Urothelium cell line (cell line): ENCODE measurements at places on chromosomes 1 and 21.

DNA sequence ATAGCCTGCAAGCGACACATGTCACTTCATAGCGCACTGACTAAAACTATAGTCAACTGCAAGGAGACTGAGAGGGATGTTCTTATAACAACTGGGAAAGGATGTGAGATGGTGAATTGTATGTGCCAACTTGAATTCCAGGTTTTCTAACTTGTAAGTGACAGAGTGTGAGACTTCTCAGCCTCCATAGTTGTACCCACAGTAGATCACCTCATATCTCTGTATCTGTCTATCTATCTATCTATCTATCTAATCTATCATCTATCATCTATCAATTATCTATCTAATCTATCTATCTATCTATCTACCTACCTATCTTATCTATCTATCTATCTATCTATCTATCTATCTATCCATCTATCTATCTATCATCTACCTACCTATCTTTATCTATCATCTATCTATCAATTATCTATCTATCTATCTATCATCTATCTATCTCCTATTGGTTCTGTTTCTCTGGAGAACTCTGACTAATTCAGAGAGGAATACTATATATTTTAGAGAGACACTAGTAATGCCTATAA, 162.3 kb downstream of the CTH start:
- no peak for DNase-seq

DNA sequence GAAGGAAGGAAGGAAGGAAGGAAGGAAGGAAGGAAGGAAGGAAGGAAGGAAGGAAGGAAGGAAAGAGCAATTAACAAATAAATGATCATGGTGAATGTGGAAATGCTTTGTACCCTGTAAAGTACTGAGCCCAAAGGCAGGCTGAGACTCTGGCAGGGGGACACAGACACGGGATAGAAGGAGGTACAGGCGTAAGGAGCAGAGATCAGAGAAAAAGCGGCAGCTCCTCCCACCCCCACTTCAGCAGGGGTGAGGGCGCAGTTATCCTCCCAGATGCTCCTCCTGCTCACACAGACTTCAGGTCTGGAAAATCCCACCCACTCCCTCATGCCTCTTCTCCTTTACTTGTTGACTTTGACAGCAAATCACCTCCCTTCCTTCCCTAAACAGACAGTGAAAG, 464.5 kb downstream of the MATN1 start:
- DNase-seq, result no peak

DNA sequence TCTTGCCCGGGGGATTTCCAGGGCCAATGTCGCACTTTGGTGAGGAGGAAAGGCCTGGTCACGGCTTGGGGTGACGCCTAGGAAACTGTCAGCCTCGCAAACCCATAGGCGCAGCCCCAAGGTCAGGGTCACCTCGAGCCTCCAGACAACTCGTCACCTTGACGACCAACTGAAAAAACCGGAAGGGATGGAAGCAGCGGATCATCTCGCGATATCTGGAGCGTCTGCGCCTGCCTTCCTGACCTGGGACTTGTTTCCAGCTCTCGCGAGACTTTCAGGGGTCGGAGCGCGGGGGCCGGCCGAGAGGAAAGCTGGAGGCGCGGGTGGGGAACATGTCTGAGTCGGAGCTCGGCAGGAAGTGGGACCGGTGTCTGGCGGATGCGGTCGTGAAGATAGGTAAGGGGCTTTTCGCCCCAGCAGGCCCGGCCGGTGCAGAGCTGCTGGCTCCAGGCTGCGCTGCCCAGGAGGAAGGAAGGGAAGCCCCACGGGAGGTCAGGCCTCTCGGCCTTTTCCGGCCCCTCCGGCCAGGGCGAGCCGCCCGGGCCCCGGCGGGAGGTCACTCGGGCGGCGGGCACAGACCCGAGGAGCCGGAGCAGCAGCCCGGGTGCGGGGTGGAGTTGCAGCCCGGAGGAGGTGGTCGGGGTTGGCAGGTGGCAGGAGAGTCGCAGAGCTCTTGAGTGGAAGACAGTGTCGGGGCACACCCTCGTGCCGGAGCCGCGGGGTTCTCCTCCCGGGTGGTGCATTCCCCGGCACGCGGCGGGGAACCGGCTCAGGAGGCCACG, 47.2 kb upstream of the NBL1 start:
- DNase-seq, result peak; percentile 98

- DNase-seq, result no peak
Measured at GRCh38 chr1:243258731-243259130, 2.9 kb downstream of the SDCCAG8 start.

- no peak for DNase-seq
Measured at GRCh38 chr1:192802406-192802805, 6.4 kb upstream of the RGS2 start.

DNA sequence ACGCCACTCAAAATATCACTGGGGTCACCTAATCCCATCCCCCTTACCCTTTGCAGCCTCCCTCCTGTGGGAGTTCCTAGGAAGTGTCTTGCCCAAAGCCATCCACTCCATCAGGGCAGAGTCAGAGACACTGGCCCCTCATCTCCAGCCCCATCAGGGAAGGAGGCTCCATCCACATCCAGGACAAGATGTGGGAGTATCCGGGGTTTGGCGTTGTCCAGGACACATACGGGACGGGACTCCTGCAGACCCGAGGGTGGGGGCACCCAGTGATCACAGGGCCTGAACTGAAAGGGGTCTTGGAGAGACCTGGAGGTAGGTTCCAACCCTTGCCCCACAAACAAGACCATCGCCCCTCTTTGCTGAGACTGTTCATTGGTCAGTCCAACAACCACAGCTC, 348.2 kb downstream of the MATN1 start:
- DNase-seq, result no peak

DNA sequence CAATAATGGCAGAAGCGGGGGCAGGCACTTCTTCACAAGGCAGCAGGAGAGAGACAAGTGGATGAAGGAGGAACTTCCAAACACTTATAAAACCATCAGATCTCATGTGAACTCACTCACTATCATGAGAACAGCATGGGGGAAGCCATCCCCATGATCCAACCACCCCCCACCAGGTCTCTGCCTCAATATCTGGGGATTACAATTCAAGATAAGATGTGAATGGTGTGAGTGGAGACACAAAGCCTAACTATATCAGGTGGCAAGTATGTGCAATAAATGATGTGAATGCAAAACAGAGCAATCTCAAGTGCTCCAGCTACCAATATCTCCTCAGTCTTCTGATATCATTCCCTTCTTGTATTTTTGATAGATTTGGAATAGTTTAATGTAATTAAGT, 12.4 kb downstream of the CFHR2 start:
- no peak for DNase-seq

GRCh38 chr1:30140566-30140965, 582.8 kb downstream of the MATN1 start:
- no peak for DNase-seq

- DNase-seq, result no peak
Measured at GRCh38 chr1:21926814-21927532, 10.1 kb downstream of the HSPG2 start.

GRCh38 chr1:15797614-15798390, 9.6 kb downstream of the UQCRHL start:
- peak; percentile 52 for DNase-seq

DNA sequence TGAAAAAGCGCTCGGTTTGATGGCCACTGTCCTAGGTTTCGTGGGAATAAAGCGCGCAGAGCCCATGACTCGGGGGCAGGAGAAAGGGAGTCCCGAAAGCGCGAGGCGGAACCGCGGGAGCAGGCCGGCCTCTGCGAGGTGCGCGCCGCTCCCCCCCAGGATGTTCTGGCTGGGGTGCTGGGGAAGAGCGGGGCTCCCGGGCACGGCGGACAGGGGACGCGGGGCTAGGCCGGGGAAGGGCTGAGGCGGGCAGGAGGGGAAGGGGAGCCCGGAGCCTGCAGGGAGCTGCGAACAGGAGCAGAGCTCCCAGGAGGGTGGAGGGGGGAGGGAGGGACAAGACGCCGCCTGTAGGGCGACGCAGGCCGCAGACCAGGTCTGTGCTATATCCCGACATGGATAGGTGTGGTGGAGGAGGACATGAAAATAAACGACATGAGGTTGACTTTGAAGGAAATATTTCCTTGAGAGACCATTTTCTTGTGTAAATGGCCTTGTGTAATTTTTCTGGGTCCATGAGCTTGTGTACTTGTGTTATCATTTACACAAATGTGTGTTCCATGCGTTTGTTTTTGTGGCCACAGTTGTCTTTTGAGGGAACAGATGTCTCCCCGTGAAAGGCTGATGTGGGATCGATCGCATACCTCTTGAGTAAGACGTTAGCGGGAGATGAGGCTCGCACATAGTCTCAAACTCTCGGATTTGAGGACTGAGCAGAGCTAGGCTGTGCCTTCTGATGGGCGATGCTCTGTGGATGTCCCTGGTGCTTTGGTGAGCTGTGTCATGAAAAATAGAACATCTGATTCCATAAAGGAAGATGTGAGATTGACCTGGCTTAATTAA, 1.3 kb downstream of the PCNT start:
- peak; percentile 68 for DNase-seq

GRCh38 chr1:205495237-205495823, 9.1 kb upstream of the CDK18 start:
- no peak for DNase-seq

DNA sequence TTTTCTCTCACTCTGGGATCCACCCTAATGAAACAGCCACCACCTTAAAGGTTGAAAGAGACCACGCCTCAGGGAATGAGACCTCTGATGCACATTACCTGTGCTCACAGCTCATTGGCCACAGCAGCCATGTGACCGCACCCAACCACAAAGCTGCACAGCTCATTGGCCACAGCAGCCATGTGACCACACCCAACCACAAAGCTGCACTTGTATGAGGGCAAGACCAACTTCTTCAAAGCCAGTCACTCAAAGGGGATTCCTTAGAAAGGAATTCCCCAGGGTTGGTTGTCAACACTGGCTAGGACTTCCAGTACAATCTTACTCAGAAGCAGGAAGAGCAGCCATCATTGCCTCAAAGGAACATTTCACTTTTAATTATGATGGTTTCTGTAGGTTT, 43.6 kb upstream of the PDE9A start:
- no peak for DNase-seq

- no peak for DNase-seq
Measured at GRCh38 chr1:234840253-234840652, 230.3 kb upstream of the IRF2BP2 start.

- no peak for DNase-seq
Measured at GRCh38 chr1:5836776-5837440, 155.3 kb downstream of the NPHP4 start.

DNA sequence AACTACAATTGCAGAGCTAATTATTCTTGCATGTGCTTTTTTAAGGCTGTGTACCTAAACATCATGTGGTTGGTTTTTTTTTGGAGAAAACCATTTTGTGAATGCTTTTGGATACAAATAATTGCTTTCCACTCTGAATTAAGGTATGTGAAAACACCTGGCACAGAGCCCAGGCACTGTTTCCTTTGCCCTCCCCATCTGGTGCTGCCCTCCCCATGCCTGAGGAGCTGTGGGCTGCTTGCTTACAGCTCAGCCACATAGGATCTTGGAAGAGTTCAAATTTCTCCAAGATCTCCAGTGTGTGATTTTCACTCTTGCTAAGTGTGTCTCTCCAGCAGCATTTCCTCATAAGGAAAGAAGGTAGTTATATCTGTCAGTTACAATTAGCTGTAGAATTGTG, 27.8 kb downstream of the DNM3 start:
- peak; percentile 25 for DNase-seq

DNA sequence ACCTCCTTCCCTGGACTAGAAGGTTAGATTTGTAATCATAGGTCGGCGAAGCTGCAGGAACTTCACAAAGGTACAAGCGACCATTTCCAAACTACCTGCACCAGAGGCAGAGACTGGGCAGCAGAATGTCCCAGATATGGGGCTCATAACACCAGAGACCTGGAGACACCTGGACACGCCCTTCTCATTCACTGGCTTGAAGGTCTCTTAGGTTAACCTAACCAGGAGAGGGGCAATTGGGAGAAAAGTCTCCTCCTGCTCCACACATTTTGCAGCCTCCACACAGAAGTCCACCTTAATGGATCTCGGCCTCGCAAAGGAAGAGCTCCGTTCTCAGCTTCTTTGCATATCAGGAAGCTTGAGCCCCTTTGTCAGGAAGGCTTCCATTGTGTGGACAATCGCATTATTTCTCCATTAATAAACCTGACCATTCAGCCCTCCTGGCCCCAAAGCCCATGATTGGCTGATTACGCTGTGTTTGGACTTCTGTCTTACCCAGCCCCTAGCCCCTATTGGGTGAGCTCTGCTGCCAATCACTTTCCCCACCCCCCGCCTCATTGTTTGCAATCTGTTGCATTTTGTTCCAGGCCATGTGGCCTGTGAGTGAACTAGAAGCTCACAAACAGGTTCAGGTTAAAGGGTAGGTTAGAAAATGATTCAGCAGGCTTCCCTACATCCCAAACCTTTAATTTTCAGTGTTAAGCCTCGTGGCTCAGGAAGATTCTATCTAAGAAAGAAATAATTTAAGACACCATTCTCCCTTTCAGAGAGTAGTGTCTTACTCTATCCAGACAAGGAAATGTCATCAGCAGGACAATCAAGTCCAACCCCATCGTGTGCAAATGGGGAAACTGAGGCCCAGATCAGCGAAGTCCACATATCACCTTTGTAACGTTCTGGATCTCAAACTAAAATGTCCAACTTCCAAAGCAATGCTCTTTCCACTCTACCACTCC, 2.8 kb downstream of the MYCL start:
- peak; percentile 61 for DNase-seq

DNA sequence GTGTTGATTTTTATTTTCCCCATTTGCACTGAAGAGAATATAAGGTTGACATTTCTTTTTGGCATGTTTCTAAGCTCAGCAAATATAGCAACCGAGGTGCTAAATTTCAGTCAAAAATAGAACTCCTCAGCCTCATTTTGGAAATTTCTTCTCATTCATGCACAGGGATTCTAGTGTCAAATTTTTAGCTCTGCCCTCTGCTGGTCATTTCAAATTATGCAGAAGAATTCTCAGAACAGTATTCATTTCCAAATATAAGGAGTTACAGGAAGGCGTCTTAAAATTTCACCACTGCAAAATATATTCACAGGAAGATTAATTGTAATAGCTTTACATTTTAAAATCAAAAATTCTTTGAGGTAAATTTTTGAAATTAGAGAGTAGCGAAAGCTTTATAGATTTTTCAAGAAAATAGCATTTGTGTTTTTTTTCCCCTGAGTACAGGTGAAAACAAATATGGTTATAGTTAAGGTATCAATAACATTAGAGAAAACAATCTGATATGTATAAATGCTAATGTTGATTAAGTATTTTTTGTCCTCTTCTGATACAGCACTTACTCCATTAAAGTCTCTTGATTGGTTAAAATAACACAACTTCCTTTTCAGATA, 57.9 kb downstream of the FMN2 start:
- DNase-seq, result peak; percentile 10

GRCh38 chr1:209565759-209566678, 17.5 kb upstream of the CAMK1G start:
- peak; percentile 83 for DNase-seq

GRCh38 chr1:6180268-6180706, at the start of gene CHD5:
TSS of gene CHD5 (minus strand) at chr1:6180321. CDS start at chr1:6180023, 298 bp downstream.
- DNase-seq, result peak; percentile 61
